ENCODE measurements at places on chromosomes 6 and 20.

DNA sequence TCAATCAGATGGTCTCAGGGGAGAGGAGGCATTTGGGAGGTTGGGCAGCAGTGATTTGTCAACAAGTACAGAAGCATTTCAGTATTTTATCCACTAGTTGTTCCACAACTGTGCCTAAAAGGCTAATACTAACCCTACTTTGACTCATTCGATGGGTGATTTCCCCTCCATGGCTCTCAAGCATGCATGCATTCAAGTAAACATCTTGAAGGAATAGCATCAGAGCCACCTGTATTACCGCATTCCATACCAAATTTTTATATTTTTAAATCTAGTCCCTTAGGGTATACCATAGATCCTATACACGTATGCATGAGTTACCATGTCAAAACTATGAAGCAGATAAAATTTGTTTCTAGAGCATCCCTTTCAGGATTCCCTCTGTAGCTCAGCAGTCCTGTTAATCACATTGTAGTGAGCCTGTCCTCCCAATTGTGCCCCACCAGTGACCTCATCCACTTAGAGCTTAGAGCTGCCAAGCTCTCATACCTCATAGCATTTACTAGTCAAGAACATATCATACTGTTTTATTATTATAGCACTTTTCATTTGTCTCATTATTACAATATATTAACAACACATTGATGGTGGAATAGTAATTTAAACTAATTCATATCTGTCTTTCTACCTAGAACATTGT lies 213.8 kb downstream of the LAMA2 start:
- no peak for DNase-seq

DNA sequence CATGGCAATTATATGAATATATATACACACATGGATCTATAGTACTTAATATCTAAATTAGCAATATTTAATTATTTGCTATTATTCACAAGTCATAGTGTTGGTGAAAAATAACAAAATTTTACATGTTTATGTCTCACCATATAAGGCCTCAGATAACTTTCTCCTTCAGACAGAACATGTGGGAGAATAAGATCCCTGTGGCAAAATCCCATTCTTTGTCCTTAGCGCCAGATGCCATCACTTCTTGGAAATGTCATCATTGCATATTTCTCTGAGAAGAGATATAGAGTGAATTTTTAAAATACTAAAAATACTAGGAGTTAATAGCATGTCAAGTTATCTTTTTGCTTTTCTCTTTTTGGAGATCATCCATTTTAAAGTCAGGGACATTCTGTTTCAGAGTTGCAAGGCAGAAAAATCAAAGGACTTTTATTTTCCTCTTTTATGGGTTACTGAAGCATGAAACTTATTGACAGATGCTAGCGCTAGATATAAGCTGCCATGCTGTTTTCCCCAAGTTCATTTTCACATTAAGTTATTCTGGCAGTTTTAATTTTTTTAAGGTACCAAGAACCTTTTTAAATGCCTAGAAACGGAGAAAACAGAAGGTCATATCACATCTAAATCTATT lies 30.4 kb upstream of the STXBP5 start:
- no peak for DNase-seq

GRCh38 chr6:132425176-132425575 lies 23.9 kb upstream of the MOXD1 start:
- DNase-seq = no peak

- peak; percentile 38 for DNase-seq
Observed at GRCh38 chr20:31569163-31570020, 35.7 kb upstream of the ID1 start.
